ENCODE measurements at places on chromosomes 5 and 9. TPM values are rescaled to one million over a fixed set of nuclear protein-coding genes. Genes with fewer than 3 reads are reported as not detected.
A peak's percentile ranks its signal among the peaks of the same experiment; 100 is the strongest.

Gene LEAP2
- 0.61 TPM for total RNA-seq

Gene PTGER4
- 47.4 TPM for total RNA-seq

DNA sequence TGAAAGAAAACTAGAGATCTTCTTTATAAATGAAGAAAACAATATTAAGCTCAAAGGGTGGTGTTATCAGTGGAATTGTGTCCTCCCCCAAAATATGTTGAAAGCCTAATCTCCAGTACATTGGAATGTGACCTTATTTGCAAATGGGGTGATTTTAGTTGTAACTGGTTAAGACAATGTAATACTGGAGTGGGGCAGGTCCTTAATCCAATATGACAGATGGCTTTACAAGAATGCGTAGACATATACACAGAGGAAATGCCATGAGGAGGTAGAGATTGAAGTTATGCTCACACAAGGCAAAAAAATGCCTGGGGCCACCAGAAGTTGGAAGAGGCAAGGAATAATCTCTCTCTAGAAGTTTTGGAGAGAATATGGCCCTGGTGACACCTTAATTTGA, 13.7 kb upstream of the TRIM32 start:
- DNase-seq, result no peak
- no peaks in the 10 kb centered on the region for H3K27me3 ChIP-seq
- H3K27ac ChIP-seq, result no peak overlapping the region
- H3K4me3 ChIP-seq, result no peak overlapping the region
- no peaks in the 10 kb centered on the region for H3K36me3 ChIP-seq

DNA sequence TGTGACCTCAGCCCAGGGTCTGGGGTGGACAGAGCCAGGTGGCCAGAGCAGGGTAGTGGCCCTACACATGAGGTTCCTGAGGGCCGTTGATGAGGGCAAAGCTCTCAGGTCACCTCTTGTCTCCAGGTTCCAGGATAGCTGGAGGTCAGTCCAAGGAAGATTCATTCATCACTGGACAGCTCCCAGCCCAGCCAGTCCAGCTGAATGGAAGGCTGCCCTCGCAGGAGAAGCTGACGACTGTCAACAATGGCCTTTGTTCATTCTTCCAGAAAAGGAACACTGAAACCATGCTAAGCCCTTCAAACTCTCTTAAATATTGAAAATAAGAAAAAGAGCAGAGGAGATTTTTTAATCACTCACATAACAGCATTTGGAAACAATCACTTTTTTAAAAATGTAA, 169.7 kb upstream of the TBCA start:
- no peaks in the 10 kb centered on the region for H3K4me1 ChIP-seq
- H3K27ac ChIP-seq, result no peak overlapping the region
- DNase-seq, result no peak
- no peaks in the 10 kb centered on the region for H3K36me3 ChIP-seq

- no peak overlapping the region for H3K4me3 ChIP-seq
- H3K27me3 ChIP-seq, result no peaks in the 10 kb centered on the region
These were observed 39.8 kb upstream of the CCDC112 start for GRCh38 chr5:115336201-115336720.

- no peaks in the 10 kb centered on the region for H3K27me3 ChIP-seq
- H3K27ac ChIP-seq, result peak overlapping the region; percentile 65
- peak; percentile 71 for DNase-seq
- H3K4me1 ChIP-seq, result no peaks in the 10 kb centered on the region
These were observed 78.0 kb downstream of the ADRB2 start for GRCh38 chr5:148904440-148904839.

DNA sequence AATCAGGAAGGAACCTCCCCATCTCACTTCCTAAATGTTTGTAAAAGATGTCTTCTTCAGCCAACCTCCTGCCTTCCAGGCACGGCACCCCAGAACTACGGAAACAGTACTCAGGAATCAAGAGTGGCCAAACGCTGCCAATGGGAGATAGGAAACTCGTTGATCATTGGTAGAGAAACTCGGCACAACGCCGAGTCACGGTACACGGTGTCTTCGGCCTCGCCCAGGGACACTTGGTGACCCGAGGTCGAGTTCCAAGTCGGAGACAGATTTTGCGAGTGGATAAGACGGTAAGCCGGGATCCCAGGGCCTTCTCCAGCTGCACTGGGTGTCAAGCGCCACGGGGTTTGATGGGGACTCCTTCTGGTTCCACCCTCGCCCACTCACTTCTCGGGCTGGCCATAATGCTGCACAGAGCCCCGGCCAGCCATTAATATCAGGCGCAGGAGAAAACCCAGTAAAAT, 343 bp downstream of the KIAA0825 start:
- H3K27me3 ChIP-seq, result no peaks in the 10 kb centered on the region
- H3K4me1 ChIP-seq, result peaks cover 18% of the 10 kb centered on the region
- DNase-seq, result peak; percentile 46
- no peaks in the 10 kb centered on the region for H3K36me3 ChIP-seq

DNA sequence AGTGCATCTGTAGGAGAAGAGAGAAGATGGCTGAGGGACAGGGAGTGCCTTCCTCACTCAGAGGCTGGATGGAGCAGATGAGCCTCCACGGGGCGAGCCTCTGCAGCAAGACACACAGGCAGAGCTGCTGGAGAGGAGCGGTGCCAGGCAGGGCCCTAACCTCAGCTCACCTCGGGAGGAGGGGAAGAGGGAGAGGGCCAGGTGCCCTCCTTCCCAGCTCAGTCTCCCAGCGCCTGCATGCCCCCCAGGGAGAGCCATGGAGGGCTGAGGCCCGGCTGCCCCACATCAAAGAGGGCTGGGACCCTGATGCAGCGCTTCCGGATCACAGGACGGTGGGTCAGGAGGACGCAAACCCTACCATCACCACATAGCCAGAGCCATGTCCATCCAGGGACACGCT, 13.6 kb upstream of the SPATA31E1 start:
- no peak for DNase-seq
- H3K4me1 ChIP-seq, result no peaks in the 10 kb centered on the region
- no peak overlapping the region for H3K4me3 ChIP-seq
- H3K27ac ChIP-seq, result no peak overlapping the region
- no peaks in the 10 kb centered on the region for H3K27me3 ChIP-seq

Measured in upper lobe of left lung (tissue), 6 donors.